Neural progenitor cell (in vitro differentiated cells): ENCODE measurements at places on chromosomes 2 and 18. TPM values are rescaled to one million over a fixed set of nuclear protein-coding genes. Genes with fewer than 3 reads are reported as not detected.

GRCh38 chr18:22783662-22784076 is 149.5 kb upstream of the RBBP8 start:
- H3K4me1 ChIP-seq = peaks cover 15% of the 10 kb centered on the region
- DNase-seq = peak; percentile 67
- H3K27me3 ChIP-seq = no peaks in the 10 kb centered on the region
- no peak overlapping the region for H3K4me3 ChIP-seq

- H3K27me3 ChIP-seq = no peaks in the 10 kb centered on the region
- no peak for DNase-seq
- no peaks in the 10 kb centered on the region for H3K36me3 ChIP-seq
- H3K27ac ChIP-seq = no peak overlapping the region
- peaks cover 4% of the 10 kb centered on the region for H3K4me1 ChIP-seq
Measured at GRCh38 chr18:2410688-2411087, 160.6 kb downstream of the METTL4 start.

- no peaks in the 10 kb centered on the region for H3K36me3 ChIP-seq
- no peak overlapping the region for H3K27ac ChIP-seq
- no peaks in the 10 kb centered on the region for H3K27me3 ChIP-seq
- DNase-seq = no peak
Measured at GRCh38 chr2:15911686-15912085, 28.7 kb upstream of the MYCN start.

DNA sequence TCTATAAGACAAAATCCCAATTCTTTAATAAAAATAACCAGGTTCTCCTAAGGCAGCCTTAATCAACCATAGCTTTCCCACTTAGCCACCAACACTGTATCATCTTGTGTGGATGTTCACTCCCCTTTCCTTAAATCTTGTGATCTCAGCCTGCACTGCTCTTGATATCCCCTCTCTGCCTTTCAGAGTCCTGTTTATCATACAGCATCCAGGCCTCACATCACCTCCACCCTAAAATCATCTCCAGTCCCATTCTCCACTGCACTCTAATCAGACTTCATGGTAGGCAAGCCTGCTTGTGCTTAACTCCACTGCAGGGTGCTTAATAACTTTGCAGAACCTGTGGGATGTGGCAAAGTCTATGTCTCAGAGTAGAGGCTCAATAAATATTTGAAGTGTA is 18.8 kb downstream of the ARHGAP15 start:
- no peaks in the 10 kb centered on the region for H3K4me1 ChIP-seq
- no peak overlapping the region for H3K27ac ChIP-seq
- H3K36me3 ChIP-seq = no peaks in the 10 kb centered on the region
- DNase-seq = no peak
- no peaks in the 10 kb centered on the region for H3K27me3 ChIP-seq

DNA sequence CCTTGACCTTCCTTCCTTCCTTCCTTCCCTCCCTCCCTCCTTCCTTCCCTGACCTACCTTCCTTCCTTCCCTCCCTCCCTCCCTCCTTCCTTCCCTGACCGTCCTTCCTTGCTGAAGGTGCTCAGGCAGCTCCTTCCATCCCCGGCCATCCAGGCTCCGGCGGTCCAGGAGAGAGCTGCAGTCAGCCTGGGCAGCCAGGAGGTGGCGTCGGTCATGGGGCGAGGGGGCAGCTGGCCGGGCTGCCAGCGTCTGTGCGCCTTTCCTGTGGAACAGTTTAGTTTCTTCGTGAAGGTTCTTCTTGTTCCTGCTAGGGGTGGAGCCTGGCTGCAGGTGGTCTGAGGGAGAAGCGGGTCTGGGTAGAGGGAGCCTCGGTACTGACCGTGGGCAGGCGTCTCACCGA is 15.7 kb downstream of the GPR35 start:
- H3K4me3 ChIP-seq = no peak overlapping the region
- H3K4me1 ChIP-seq = no peaks in the 10 kb centered on the region
- H3K27ac ChIP-seq = no peak overlapping the region
- peaks cover 29% of the 10 kb centered on the region for H3K27me3 ChIP-seq
- peak; percentile 82 for DNase-seq

DNA sequence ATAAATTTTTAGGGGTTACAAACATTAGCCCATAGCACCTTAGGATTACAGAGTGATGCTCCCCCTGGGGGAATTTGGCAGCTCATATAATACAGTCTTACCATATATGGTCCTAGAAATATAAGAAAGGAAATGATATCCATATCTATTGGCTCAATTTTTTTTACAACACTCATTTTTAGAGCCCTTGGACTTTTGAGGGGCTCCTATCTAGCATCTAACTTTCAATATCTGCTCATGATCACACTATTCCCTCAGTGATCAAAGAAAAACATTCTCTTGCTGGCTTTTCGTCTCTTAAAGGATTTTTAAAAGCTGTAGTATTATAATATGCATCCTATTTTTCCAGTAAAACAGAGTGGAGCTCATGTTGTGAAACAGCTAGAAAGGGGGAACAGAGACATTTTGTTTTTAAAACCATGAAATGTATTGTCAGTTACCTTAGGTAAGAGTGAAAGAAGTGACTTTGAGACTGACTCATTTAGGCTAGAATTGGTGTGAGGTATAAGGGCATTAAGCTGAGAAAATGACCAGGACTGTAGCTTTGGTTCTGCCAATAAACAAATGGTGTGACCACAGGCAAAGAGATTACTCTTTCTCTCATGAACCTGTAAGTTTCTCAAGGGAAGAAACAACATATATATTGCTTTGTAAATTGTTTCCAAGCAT is 65.8 kb downstream of the ALPK2 start:
- H3K36me3 ChIP-seq = no peaks in the 10 kb centered on the region
- H3K4me1 ChIP-seq = no peaks in the 10 kb centered on the region
- no peaks in the 10 kb centered on the region for H3K27me3 ChIP-seq
- no peak for DNase-seq
- no peak overlapping the region for H3K27ac ChIP-seq

DNA sequence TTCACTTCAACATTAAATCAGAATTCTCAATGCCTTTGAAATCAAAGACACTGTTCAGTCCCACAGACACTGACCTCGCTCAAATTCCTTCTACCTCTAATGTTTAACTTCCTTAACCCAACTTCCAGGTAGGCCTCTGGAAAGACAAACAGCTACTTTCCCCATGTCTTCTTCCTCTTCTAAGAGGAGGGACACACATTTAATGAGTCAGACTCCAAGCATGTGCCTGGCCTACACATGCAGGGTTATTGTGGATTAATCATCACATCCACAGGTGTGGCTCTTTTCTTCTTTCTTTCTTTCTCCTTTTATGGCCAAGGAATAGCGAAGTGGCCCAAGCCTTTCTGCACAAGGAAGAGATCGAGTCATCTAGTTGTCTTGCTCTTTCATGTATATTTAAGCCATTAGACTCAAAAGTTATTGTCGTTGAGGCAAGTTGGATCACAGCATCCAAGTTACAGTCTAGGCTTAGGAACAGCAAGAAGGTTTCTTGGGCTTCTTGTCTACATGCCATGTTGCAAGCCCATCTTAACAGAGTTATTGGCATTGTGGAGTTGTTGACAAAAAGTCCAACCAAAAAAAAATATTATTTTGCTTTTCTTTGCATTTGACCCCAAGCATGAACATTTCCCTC is 387.8 kb downstream of the IRS1 start:
- no peak overlapping the region for H3K27ac ChIP-seq
- no peak for DNase-seq
- H3K4me1 ChIP-seq = no peaks in the 10 kb centered on the region
- no peaks in the 10 kb centered on the region for H3K27me3 ChIP-seq

DNA sequence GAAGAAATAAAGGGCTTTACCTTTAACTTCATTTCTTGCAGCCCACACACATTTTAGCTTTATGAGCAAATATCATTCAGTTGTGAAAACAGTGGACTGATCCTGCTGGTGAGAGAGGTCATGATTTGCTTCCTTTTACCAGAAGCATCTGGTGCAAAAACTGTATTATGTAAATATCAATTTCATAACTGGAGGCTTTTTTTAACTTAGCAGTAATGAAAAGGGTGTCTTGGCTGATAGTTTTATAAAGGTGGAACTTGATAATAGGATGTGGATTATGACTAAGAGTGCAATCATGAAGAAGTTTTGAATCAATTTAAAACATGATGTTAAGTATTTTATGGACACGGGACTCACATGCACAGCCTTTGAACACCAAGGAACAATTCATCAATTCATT is 304.4 kb downstream of the GULP1 start:
- no peak overlapping the region for H3K27ac ChIP-seq
- no peak overlapping the region for H3K4me3 ChIP-seq
- no peaks in the 10 kb centered on the region for H3K27me3 ChIP-seq
- DNase-seq = no peak

- H3K36me3 ChIP-seq = peaks cover 4% of the 10 kb centered on the region
- H3K4me3 ChIP-seq = no peak overlapping the region
- no peaks in the 10 kb centered on the region for H3K27me3 ChIP-seq
- H3K4me1 ChIP-seq = no peaks in the 10 kb centered on the region
- H3K27ac ChIP-seq = no peak overlapping the region
Measured at GRCh38 chr2:61158356-61158955, 3.5 kb upstream of the C2orf74 start.

Gene CFAP65
- total RNA-seq = 0.22 and 0.80 TPM in 2 replicates

Gene CHRNG
- not detected in 2 replicates for total RNA-seq

Gene AMER3
- not detected in 2 replicates for total RNA-seq

Gene CD8B
- total RNA-seq = not detected in 2 replicates

Gene MERTK
- 4.6 and 6.1 TPM in 2 replicates for total RNA-seq

Gene DNER
- 0.97 and 1.4 TPM in 2 replicates for total RNA-seq
